HFF-Myc (cell line): ENCODE measurements at places on chromosomes 12 and 14.

DNA sequence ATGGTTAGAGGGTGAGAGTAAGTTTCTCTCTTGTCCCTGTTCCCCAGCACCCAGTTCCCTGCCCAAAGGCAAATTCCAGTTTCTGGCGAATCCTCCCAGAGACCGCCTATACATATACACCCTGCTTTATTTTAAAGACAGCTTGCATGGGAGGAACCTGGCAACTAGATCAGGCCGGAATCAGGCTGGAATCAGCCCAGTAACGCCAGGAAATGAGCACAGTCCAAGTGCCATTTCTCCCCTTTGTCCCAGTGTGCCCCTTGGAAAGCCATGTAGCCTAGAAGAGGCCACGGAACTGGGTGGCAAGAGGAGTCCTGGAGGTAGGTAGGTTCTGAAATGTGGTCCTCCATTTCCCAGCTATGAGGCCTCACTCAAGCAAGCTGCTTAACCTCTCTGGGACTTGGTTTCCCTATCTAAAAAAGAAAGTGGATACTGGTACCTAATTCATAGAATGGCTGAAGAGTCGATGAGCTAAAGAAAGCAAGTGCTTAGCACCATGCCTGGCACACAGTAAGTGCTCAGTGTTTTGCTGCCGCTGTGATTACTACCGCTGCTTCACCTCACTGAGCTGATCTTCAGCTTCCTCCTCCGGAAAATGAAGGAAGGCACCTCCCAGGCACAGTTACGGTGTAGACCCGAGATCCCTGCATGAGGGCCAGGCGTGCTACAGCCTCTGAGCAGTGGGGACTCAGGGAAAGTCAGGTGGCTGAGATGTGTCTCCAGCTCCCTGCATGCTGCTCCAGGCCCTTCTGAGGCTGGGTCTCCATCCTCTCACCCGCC, 36.4 kb downstream of the PITPNM2 start:
- no peak for DNase-seq

DNA sequence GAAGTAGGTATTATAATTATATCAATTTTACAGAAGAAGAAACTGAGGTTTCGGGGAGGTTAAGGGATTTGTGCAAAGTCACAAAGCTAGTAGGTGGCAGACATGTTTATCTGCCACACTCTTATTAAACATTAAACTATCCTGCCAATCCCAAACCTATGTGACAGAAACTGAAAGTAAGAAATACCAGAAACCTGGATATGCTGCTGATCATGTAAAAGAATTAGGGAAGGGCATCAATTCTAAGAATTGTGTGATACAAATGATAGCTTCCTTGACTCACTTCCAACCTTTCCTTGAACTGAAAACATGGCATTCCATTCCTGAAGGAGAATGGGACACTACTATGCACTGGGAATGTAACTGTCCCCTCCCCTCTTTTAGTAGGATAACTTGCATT, 16.9 kb downstream of the TAOK3 start:
- DNase-seq: no peak

- DNase-seq: no peak
Observed at GRCh38 chr12:77816196-77816595, 14.5 kb upstream of the NAV3 start.

DNA sequence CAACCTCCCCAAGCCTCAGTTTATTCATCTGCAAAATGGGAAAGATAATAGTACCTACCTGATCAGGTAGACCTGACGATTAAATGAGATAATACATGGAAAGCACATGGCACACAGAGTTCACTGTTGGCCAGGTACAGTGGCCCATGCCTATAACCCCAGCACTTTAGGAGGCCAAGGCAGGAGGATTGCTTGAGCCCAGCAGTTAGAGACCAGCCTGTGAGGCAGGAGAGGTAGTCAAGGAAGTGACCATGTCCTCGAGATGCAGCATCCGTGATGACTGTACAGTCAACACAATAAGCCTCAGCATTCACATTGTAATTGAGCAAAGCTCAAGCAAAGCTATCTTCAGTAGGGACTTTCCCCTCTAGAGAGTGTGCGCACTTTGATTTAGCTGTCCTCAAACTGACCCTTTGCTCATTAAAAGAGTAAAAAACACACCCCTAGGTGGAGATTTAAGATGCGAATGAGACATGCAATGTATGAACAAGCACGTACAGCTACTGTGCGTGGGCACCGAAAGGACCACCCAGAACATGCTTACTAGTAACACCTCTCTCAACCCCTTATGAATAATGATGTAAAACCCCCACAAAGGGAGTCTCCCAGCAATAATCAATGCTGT, 9.9 kb downstream of the ISCU start:
- no peak for DNase-seq

DNA sequence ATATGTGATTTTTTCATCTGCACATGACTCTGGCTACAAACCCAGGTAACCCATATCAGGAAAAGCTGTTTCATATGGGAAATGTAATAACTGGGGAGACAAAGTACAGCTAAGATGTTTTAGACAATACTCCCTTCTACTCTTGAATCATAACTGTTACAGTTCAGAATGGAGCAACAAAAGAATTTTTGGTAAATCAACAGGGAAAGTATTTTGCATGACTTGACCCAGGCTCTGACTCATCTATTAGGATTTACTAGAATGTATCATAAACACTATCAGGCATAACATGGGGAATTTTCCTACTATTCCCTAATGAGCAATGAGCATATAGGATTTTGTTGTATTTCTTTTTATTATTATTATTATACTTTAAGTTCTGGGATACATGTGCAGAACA, 553.0 kb downstream of the SLC16A7 start:
- DNase-seq: peak; percentile 58

DNA sequence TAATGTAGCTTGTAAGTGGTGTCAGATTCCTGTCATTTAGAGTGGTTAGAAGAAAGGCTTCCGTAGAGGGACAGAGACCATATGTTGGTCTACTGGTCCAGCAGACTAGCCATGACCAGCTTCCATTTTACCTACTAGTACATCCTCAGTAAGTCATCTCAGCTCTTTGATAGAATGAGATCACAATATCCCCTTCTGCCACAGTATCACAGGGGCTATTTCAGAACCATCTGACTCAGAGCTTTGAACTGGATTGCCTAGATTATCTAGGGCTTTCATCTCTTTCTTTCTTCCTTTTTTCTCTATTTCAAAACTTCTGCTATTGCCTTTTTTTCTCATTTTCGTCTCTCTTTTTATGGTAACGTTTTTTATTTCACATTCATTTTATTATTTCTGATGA, 4.7 kb downstream of the ZDHHC17 start:
- no peak for DNase-seq

DNA sequence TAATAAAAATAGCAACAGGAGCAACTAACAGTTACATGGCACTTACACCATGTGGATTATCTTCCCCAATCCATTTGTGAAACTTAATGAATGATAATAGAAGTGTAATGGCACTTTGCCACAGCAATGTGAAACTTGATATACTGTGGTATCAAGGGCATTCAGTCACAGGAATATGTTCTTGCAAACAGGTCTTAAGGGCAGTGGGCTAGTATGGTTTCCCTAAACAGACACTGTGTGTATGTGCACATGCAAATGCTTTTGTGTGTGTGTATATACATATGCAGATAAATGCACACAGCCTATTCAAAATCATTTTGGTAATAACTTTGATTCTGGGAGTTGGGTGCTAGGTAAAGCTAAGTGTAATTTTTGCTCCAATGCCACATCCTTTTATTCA, 26.2 kb upstream of the ARHGAP5 start:
- DNase-seq: no peak

GRCh38 chr12:117587631-117588287, 226.3 kb upstream of the NOS1 start:
- no peak for DNase-seq

DNA sequence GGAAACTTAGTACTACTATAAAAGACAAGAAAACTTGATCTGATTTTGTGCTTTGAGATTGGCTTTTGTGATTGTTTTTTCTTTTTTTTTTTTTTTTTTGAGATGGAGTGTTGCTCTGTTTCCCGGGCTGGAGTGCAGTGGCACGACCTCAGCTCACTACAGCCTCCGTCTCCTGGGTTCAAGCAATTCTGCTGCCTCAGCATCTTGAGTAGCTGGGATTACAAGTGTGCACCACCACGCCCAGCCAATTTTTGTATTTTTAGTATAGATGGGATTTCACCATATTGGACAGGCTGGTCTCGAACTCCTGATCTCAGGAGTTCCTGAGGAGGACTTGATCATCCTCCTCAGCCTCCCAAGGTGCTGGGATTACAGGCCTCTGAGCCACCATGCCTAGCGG, 26.4 kb downstream of the AEBP2 start:
- no peak for DNase-seq

- peak; percentile 96 for DNase-seq
Observed at GRCh38 chr12:69534389-69534822, 50.9 kb upstream of the CCT2 start.
